ENCODE measurements at places on chromosomes 13 and 19.

DNA sequence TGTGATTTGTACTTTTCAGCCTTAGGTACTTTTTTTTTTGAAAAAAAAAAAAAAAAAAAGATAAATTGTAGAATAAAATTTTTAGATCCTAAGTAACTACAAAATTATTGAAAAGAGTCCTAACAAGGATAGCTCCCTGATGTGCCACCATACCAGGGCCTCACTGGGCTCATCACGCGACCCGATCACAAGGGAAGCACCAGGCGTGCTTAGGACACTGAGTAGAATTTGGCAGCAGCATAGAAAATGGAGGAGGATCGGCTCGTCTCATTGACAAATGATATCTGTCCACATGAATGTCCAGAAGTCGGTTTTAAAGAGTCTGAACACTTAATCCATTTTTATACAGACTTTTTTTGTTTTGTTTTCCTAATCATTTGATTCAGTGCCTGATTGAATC is 179.0 kb downstream of the STK24 start:
- DNase-seq: no peak

DNA sequence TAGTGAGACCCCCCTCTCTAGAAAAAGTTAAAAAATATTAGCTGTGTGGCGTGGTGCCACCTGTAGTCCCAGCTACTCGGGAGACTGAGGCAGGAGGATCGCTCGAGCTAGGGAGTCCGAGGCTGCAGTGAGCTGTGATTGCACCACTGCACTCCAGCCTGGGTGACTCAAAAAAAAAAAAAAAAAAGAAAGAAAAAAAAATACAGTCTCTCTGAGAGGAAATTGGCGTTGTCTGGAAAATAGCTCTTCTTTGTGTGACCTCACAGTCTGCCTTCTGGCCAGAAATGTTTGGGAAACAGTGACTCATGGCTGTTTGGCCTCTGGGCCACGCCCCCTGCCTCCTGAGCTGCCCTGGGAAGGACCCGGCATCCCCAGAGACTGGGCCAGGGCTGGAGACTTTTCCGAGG is 10.7 kb downstream of the MARCHF2 start:
- DNase-seq: no peak

DNA sequence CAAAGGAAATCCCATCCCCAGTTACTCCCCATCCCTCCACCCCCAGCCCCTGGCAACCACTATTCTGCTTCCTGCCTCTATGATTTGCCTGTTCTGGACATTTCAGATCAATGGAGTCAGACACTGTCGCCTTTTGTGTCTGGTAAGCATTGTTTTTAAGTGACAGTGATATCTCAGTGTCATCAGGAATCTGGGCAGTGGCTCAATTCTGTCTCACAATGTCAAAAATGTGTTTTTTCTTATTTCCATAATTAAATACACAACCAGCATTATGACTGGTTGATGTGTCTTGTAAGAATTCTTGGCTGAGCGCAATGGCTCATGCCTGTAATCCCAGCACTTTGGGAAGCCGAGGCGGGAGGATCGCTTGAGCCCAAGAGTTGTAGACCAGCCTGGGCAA is 20.2 kb upstream of the PGLS start:
- no peak for DNase-seq

DNA sequence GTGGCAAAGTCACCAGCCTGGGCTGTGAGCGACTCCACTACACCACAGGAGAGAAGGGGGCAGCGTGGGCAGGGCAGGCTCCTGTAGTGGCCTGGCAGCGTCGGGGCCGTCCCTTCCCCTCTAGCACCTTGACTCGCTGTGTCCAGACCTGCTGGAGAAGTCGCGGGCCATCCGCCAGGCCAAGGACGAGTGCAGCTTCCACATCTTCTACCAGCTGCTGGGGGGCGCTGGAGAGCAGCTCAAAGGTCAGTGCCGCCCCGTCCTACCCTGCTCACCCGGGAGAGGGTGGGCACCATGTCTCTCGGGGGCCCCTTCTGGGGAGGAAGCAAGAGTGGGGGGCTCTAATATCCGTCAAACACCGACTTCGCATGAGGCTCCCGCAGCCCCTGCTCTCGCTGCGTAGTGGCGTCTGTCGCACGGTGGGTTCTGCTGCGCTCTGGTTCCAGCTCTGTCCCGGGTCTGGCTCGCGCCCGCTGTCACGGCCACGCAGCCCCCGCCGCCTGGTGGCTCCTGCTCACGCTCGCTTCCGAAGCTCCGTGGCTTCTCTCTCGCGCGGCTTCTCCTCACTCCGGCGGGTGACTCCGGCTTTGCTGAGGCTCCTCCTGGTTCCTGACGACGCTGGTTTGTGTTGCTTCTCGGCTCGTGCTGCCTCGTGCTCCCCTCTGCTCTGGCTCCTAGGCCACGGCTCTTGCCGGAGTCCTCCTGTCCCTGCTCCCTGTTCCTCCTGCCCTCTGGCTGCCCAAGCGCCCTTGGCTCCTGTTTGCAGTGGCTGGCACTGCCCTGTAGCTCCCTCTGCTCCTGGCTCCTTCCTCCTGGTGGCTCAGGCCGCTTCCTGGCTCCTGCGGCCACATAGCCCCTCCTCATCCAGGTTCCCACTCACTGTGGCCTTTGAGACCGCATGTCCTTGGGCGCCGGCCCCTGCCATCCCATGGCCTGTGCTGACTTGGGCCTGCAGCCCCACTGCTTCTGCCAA is 27.2 kb downstream of the MYH14 start:
- peak; percentile 86 for DNase-seq

- DNase-seq: no peak
Measured at GRCh38 chr19:40612831-40613689, 11.9 kb downstream of the LTBP4 start.

- DNase-seq: no peak
Measured at GRCh38 chr13:39521701-39522100, 81.3 kb downstream of the LHFPL6 start.

DNA sequence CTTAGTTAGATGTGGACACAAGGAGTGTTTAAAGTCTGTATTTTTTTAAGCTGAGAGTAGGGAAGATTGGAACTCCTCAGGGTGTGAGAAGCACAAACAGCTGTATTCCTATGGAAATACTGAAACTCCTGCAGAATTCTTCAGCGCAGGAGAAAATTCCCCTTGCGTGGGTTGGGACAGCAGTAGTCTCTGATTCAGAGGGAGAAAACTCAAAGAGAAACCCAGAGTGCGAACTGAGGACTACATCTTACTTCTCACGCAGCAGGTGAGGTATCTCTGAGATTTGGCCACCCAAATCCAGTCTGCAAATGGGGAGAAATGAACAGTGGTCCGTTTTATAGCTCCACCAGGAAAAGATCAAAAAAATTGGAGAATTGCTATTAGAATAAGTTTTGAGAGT is 60.9 kb downstream of the FRY start:
- DNase-seq: no peak

- DNase-seq: no peak
Measured at GRCh38 chr19:14427461-14427860, 5.6 kb upstream of the PKN1 start.

DNA sequence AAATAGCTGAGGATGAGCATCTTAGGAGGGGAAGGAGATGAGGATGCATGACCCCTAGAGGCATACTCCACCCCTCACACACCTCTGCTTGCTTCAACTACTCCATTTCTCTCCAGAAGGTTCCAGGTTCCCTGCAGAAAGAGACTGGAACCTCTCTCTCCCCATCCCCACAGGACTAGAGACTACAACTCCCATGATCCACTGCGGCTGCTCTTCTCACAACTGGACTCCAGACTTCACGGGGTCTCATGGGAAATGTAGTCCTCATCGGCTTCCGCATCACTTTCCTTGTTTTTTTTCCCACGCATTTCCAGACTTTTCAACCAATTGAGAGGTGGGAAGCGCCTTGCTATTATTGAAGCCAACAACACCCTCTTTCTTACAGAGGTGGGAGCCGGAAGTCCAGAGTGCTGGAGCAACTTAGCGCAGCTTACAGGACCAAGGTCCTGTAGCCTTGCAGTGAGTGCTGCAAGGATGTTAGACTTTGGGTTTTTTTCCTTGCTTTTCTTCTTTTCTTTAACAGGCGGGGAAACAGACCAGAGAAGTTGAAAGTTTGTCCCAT is 13.9 kb upstream of the CACNG6 start:
- peak; percentile 86 for DNase-seq

DNA sequence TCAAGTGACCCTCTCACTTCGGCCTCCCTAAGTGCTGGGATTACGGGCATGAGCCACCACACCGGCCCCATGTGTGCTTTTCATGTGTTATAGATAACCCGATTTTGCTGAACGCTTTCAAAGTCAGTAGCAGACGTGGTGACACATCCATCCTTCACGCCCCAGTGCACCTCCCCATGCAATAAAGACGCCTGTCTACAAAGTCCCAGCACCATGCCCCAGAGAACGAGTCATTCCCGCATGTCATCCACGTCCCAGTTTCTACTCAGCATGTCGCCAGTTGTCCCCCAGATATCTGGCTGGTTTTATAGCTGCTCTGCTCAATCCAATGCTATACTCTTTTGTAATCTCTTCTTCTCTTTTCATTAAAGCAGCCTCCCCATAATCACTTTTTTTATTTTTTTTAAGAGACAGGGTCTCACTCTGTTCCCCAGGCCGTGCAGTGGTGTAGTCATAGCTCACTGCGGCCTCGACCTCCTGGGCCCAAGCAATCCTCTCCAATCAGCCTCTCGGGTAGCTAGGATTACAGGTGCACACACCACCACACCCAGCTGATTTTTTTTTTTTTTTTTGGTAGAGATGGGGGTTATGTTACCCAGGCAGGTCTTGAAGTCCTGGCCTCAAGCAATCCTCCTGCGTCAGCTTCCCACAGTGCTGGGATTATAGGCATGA is 42.5 kb downstream of the DNM2 start:
- DNase-seq: no peak

- no peak for DNase-seq
Measured at GRCh38 chr13:109336730-109337129, 449.7 kb downstream of the IRS2 start.

GRCh38 chr19:18978616-18979015 is 37.6 kb upstream of the HOMER3 start:
- DNase-seq: no peak

GRCh38 chr13:104181526-104182231 is 1115.5 kb upstream of the SLC10A2 start:
- peak; percentile 43 for DNase-seq

DNA sequence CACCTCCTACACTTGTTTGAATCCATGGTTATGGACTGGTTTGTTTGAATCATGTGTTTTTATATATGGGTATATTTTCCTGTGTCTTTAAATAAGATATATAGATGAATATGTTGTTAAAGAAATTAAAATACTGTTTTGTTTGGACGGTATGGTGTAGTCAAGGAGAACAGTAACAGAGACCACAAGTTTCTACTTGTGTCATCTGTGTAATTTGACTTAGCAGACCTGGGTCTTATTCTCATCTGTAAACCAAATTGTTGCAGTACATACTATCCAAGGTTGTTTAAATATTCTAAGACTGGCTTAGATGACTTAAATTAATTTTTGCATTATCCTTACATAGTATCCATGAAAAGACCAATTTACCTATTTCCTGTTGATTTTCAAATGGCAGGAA is 361.1 kb upstream of the SLITRK1 start:
- no peak for DNase-seq

DNA sequence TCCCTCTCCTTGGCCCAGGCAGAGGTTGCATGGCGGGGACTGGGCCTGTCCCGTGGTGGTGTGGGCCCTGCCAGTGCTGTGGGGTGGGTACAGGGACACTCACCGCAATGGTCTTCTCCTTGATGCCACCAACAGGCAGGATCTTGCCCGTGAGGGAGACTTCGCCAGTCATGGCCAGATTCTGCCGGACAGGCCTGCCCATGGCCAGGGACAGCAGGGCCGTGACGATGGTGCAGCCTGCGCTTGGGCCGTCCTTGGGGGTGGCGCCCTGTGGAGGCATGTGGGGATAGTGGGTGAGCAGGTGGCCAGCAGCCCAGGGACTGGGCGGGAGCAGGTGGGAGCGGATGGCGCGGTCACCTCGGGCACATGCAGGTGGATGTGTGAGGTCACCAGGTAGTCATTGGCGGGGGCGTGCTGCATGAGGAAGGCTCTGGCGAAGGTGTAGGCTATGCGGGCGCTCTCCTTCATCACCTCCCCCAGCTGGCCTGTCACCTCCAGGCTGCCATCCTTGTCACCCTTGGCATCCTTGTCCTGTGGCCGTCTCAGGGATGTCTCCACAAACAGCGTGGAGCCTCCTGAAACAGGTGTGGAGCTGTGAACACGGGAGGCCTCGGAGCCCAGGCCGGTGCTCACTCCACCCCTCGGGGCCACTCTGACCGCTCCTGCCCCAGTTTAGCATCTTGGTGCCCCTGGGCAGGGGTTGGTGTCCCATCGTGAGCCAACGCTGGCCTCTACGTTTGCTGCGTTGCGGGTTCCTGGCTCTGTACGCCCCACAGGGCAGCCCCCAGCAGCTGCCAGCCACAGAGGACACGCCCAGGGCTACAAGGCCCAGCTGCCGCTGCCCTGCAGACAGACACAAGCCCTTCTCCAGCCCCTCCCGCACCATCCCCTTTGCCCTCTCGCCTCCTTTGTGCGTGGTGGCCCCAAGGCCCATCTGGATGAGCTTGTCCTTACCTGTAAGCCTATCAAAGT is 3.4 kb downstream of the RPL36 start:
- DNase-seq: no peak

GRCh38 chr13:73251626-73252265 is 192.9 kb downstream of the KLF5 start:
- no peak for DNase-seq

DNA sequence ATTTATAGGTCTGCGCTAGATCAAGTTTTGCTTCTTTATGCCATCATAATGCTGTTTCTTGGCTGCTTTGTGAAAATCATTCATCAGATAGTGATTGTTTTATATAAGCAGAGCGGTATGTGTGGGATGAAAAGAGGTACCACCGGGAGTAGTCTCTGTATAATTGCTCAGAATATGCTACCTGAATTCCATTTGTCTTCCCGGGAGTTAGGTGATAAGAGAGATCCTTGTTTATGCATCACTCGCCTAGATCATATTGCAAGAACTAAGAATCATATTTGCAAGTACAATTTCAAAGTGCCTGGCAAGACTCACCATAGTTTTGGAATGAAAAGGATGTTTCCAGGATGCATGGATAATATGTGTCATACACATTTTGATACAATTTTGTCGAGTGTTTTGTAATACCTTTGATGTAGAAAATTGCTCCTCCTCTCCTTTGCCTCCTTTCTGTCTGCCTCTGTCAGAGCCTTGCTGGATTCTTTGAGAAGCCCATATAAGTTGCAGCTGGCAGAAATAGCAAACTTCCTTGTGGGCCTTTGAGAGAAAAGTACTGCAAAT is 1306.0 kb upstream of the SLC10A2 start:
- no peak for DNase-seq

DNA sequence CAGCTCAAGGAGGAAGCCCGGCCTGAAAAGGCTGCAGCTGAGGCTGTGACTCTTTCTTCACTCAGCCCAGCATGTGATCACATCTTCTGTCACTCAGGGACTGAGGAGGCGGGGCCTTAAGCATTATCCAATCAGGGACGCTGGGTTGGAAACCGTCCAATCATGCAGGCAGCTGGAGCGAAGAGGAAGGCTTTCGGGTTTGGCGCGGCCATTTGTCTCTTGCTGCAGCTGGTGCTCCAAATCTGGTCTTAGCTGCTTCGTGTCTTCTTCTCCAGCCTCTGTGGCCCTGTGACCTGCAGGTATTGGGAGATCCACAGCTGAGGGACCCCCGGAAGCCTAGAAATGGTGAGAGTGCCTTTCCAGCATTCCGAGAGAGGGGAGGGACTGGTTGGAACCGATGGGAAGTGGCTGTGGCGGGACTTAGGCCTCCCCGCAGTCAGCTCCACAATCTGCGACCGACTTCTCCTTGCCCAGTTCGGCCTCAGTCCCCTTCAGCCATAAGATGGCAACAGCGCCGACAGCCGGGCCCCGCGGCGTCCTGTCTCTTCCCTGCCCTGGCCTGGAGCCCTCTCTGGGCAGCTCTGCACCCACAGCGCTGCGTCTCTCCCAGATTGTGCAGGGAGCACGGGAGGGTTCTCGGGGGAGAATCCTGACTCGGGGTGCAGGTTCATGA is at the start of gene ZNF90:
Gene ZNF90 (plus strand): TSS at position 210 of the 673 bp plus-strand sequence. CDS start 133 bp downstream, at position 343.
- peak; percentile 84 for DNase-seq

- no peak for DNase-seq
Measured at GRCh38 chr19:21138130-21138529, 3.7 kb upstream of the ZNF431 start.

Measured in H1 (cell line).